ENCODE measurements at places on chromosomes 7 and 10.

DNA sequence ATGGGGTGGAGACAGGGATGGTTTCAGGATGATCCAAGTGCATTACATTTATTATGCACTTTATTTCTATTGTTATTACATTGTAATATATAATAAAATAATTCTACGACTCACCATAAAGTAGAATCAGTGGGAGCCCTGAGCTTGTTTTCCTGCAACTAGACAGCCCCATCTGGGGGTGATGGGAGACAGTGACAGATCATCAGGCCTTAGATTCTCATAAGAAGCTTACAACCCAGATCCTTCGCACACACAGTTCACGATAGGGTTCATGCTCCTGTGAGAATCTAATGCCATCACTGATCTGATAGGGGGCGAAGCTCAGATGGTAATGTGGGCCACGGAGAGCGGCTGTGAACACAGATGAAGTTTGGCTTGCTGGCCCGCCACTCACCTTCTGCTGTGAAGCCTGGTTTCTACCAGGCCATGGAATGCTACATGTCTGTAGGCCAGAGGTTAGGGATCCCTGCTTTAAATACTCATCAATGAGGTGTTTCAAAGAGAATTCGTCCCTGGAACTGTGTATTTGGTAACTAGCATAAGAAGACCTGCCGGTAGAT is 21.2 kb upstream of the PRKCQ start:
- DNase-seq = no peak

- no peak for DNase-seq
Measured at GRCh38 chr7:50266635-50267386, 37.7 kb upstream of the IKZF1 start.

GRCh38 chr10:45470098-45471012 is 96.3 kb downstream of the ALOX5 start:
- DNase-seq = peak; percentile 12

DNA sequence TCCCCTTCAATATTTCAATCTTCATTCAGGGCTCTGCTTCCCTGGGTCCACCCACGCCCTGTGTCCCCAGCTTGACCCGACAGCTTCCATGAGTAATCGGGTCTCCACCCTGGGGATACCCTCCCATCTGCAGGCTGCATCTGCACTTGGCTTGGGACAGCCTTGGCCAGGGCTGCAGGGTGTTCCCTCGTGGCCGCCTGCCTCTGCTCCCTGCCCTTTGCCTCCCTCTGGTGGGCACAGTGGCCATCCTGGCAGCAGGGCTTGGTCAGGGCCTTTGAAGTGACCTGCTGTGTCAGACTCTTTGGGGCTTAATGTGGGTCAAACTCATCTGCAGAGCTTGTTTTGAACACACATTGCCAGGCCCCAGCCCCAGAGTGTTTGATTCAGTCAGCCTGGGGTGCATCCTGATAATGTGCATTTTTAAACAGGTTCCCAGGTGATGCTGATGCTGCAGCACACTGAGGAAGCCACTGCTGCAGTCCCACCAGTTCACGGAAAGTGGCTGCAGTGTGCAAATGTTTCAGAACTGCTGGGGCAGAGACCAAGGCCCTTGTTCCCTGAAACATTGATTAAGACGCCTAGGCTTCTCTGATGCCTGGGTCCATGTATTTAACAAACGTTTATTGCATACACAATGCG is 80.7 kb upstream of the SEC61G start:
- peak; percentile 75 for DNase-seq

GRCh38 chr10:11754173-11754572 is 12.0 kb downstream of the ECHDC3 start:
- no peak for DNase-seq

- DNase-seq = no peak
Measured at GRCh38 chr7:31044529-31044928, 7.6 kb upstream of the ADCYAP1R1 start.

GRCh38 chr10:60266513-60266912 is 123.2 kb downstream of the ANK3 start:
- DNase-seq = no peak

- DNase-seq = no peak
Measured at GRCh38 chr10:6044751-6045313, 17.3 kb downstream of the IL2RA start.

- no peak for DNase-seq
Measured at GRCh38 chr10:78407966-78408365, 374.3 kb downstream of the RPS24 start.

- no peak for DNase-seq
Measured at GRCh38 chr10:77964811-77965210, 38.3 kb upstream of the DLG5 start.

DNA sequence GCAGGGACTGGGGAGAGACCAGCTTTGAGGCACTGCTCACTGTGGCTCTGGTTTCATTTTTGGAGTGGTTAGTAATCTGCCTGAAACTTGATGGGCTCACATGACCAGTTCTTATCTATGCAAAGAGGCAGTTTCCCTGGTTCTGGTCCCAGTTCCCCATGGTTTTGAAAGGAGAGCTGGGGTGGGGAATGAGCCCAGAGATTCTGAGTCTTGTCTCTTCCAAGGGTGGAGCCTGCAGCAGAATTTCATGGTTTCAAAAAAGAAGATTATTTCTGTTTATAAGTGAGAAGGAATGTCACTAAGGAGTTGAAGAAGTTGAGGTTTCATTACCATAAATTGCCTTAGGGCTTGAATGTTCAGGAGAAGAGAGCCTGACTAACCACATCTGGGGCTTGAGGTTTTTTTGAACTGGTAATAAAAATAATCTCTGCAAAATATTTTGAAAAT is 190.2 kb upstream of the HABP2 start:
- DNase-seq = no peak

- no peak for DNase-seq
Measured at GRCh38 chr7:14483663-14484062, 418.9 kb downstream of the DGKB start.

GRCh38 chr10:97149079-97149531 is 36.7 kb downstream of the SLIT1 start:
- DNase-seq = no peak

DNA sequence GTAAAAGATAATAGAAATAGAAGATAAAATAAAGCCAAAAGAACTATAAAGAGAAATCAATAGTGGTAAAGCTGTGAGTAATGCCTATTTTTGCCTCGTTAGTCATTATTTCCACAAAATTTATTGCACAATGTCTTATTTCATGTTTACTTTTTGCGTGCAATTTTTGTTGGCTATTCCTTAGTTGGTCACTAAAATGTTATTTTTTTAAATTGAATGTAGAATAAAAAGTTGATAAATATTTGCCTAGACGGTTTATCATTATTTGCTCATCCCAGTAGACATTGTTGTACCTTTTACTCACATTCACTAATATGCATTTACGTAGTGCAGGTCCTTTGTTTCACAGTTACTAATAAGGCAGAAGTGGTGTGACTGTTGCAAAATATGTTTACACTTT is 227.8 kb upstream of the BMPER start:
- no peak for DNase-seq

- DNase-seq = no peak
Measured at GRCh38 chr7:50358041-50358705, 53.7 kb downstream of the IKZF1 start.

GRCh38 chr10:77784856-77785255 is 141.7 kb downstream of the DLG5 start:
- DNase-seq = no peak

DNA sequence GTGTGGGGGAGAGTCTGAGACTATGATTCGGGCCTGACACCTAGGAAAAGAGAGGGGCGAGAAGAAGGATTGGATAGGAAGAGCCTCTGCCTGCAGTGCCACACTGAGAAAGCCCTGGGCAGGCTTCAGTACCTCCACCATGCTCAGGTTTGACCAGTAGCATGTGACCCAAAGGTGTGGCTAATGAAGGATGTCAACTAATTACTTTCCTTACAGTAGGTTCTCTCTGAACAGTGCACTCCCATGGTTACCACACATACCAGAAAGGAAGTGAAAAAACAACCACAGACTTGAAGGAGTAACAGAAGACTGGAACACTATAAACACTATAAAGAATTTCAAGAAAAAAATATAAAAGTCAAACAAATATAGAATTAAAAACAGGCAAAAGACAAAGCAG is 46.2 kb downstream of the SEM1 start:
- DNase-seq = no peak

DNA sequence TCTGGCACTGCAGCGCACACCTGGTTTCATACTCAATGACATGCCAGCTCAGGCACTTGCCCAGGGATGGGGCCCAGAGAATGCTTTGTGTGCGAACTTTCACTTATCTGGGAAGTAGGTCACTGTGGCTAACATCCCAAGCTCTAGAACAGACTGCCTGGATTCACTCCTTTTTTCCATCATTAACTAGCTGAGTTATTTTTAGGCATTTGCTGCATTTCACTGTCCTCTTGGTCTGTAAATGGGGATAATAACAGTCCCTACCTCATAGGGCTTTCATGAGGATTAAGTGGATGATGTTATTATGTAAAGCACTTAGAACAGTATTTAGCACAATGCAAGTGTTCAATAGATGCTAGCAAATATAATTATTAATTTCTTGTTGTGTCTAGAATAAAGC is 98.7 kb upstream of the DOCK1 start:
- DNase-seq = no peak

- peak; percentile 49 for DNase-seq
Measured at GRCh38 chr7:141389140-141389796, 161.9 kb upstream of the AGK start.

GRCh38 chr10:80465839-80466590 is 11.9 kb downstream of the TSPAN14 start:
- DNase-seq = no peak

DNA sequence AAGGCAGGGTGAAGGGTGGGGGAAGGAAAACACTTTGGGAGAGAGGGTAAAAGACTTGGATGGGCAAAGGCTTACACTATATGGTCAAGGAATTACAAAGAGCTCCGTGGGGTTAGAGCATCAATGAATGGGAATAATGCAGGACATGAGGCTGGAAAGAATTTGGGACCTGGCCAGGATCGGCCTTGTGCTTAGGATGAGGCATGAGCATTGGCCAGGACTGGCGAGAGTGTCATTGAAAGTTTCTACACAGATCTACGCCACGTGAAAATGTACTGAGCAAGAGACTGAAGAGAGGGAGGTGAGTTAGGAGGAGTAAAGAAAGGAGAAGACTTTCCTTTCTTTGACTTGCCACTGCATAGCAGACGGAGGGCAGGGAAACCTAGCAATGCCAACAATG is 142.8 kb downstream of the PTEN start:
- no peak for DNase-seq

GRCh38 chr7:66964411-66964810 is 31.0 kb downstream of the SBDS start:
- DNase-seq = no peak

DNA sequence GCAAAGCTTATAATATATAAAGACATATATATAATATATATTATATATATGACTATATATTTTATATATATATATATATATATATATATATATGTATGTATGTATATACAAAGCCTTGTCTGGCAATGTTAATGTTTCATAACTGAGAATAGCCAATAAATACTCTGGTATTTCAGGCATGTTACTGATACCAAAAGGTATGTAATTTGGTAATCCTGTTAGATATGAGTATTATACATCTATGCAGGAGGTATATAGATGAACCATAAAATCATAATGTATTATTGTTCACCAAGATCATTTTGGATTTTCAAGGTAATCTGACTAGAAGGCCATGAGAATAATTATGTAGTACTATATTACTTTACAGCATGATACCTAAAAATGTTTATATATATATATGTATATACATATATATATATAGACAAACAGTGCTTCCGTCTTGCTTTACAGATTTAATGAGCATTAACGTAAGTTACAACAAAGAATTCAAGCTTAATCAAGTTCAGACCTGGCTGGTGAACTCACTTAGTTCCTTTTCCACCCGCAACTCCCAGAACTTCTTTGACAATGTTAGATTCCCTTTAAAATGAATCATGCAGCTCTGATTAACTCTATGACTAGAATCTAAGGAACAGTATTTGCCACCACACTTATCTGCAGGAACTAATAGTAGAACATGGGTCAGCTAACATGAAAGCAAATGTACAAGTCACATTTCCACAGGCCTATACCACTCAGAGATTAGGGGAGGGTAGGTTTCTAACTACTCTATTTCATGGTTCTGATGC is 82.7 kb downstream of the SLC25A13 start:
- no peak for DNase-seq

GRCh38 chr10:98524124-98524523 is 77.4 kb upstream of the HPS1 start:
- DNase-seq = no peak

GRCh38 chr10:71964098-71964742 is at the start of gene CHST3:
TSS of gene CHST3 (plus strand) at chr10:71964395. CDS start at chr10:72005843, 41,448 bp downstream.
- no peak for DNase-seq

DNA sequence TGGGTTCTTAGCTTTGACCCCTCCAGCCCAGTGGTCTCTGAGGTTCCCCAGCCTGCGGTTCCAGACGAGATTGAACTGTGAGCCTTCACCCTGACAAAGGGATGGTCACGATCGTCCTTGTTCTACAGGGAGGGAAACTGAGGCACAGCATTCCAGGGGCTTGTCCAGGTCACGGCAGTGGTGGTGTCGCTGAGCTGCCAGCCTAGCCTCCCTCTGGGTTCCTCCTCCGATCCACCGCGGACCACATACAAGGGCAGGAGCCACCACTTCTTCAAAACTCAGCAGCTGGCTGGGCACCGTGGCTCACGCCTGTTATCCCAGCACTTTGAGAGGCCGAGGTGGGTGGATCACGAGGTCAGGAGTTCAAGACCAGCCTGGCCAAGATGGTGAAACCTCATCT is 35.8 kb downstream of the ELFN1 start:
- no peak for DNase-seq

DNA sequence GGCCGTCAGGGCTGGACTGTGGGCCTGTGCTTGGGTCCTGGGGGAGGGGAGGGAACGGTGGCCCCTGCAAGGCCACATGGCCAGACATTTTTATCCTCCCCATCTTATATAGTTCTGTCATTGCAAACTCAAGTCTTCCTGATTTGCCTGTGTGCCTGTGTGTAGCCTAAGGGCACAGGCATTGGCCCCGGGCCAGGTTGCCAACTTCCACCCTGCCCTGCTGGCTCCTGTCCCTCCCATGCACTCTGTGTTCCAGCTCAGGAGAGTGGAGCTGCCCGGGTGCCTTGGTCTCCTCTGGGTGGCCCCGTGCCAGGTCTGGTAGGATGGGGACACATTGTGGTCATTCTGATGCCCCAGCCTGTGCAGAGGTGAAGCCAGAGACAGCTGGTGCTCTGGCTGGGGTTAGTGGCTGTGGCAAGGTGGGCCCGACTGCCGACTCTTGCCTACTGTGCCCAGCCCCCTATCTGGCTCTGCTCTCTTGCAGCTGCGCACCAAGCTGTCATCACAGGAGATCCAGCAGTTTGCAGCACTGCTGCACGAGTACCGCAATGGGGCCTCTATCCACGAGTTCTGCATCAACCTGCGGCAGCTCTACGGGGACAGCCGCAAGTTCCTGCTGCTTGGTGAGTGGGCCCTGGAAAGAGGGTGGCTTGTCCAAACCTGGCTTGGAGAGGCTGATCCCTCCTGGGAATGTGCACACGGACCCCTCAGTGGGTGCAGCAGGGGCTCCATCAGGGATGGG is 14.8 kb downstream of the NACAD start:
- DNase-seq = no peak

- DNase-seq = peak; percentile 60
Measured at GRCh38 chr7:19747740-19748339, 25.6 kb downstream of the TMEM196 start.

GRCh38 chr7:47525066-47525623 is 56.8 kb downstream of the TNS3 start:
- no peak for DNase-seq
